Placental epithelial cell (primary cell): ENCODE measurements at places on chromosomes 12 and 14. TPM values are rescaled to one million over a fixed set of nuclear protein-coding genes. Genes with fewer than 3 reads are reported as not detected.

Gene HOXC12
- total RNA-seq = not detected in 2 replicates

Gene ADCY6
- 21.3 and 32.6 TPM in 2 replicates for total RNA-seq

Gene PLCZ1
- total RNA-seq = not detected in 2 replicates

Gene ARHGEF25
- total RNA-seq = 6.0 and 22.4 TPM in 2 replicates

Gene DNAJC22
- under 0.01 and 0.79 TPM in 2 replicates for total RNA-seq

Gene TAS2R46
- total RNA-seq = 2.5 and 2.7 TPM in 2 replicates

Gene CYP27B1
- total RNA-seq = 2.9 and 3.9 TPM in 2 replicates

Gene TAS2R7
- 0.39 TPM in 1 of 2 replicates, not detected in the other for total RNA-seq

Gene COL2A1
- under 0.01 and 1.5 TPM in 2 replicates for total RNA-seq

Gene SLC8A3
- total RNA-seq = not detected in 2 replicates

Gene SLC39A5
- total RNA-seq = 0.39 TPM in 1 of 2 replicates, not detected in the other

Gene SRRM4
- total RNA-seq = under 0.01 TPM in 2 replicates

Gene SLC24A4
- not detected in 2 replicates for total RNA-seq

Gene KLRC2
- 1.6 TPM in 1 of 2 replicates, not detected in the other for total RNA-seq

Gene SMIM41
- total RNA-seq = 0.39 TPM in 1 of 2 replicates, not detected in the other

Gene CPNE8
- 12.5 and 14.1 TPM in 2 replicates for total RNA-seq

Gene MANSC1
- 5.1 and 6.4 TPM in 2 replicates for total RNA-seq

Gene LRRC9
- total RNA-seq = not detected in 2 replicates

Gene TEX52
- not detected in 2 replicates for total RNA-seq

Gene CD163L1
- total RNA-seq = 0.11 TPM in 1 of 2 replicates, not detected in the other

Gene CCDC184
- 0.11 TPM in 1 of 2 replicates, not detected in the other for total RNA-seq

Gene LRRC10
- total RNA-seq = not detected in 2 replicates

Gene LRFN5
- 0.39 and 0.87 TPM in 2 replicates for total RNA-seq
